ENCODE measurements at places on chromosomes 11 and 22. TPM values are rescaled to one million over a fixed set of nuclear protein-coding genes. Genes with fewer than 3 reads are reported as not detected.

- no peak for DNase-seq
These were observed 25.8 kb downstream of the DSCAML1 start for GRCh38 chr11:117771197-117771596.

GRCh38 chr11:75319035-75319877 lies 32.2 kb downstream of the ARRB1 start:
- DNase-seq = no peak

Gene KCTD14
- total RNA-seq = 13.7 TPM

- no peak for DNase-seq
These were observed 53.8 kb upstream of the CD5 start for GRCh38 chr11:61048368-61049062.

Gene LRRC51
- total RNA-seq = 23.3 TPM

Gene GGT1
- 169 TPM for total RNA-seq

GRCh38 chr22:35418731-35419130 lies 18.8 kb downstream of the MCM5 start:
- no peak for DNase-seq

DNA sequence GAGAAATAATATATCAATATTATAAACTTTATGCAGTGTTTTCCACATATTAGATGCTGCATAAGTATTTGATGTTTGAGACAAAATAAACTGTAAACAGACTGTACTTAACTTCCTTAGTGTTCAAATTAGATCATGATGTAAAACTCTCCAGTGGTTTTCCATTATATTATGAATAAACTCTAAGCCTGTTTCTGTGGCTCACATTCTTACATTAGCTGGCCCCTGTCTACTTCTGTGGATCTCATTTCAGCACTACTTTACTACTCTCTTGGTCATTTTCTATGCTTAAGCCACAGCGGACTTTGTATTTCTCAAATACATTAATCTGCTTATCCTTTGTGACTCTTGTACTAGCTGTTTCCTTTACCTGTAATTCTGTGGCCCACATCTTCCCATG lies 55.6 kb downstream of the ARHGEF12 start:
- no peak for DNase-seq

- DNase-seq = no peak
These were observed 658.6 kb upstream of the ANO5 start for GRCh38 chr11:21534288-21534687.

DNA sequence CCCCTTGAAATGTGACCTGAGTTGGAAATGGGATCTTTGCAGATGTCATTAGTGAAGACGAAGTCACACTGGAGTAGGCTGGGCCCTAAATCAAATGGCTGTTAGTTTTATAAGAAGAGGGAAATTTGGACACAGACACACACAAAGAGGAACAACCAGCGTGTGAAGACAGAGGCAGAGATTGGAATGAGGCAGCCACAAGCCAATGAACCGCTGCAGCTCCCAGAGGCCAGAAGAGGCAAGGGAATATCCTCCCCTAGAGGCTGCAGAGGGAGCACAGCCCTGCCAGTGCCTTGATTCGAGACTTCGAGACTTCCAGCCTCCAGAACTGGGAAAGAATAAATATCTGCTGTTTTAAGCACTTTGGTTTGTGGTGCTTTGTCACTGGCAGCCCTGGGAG lies 484.5 kb downstream of the MN1 start:
- DNase-seq = peak; percentile 64

Gene C22orf42
- not detected for total RNA-seq

DNA sequence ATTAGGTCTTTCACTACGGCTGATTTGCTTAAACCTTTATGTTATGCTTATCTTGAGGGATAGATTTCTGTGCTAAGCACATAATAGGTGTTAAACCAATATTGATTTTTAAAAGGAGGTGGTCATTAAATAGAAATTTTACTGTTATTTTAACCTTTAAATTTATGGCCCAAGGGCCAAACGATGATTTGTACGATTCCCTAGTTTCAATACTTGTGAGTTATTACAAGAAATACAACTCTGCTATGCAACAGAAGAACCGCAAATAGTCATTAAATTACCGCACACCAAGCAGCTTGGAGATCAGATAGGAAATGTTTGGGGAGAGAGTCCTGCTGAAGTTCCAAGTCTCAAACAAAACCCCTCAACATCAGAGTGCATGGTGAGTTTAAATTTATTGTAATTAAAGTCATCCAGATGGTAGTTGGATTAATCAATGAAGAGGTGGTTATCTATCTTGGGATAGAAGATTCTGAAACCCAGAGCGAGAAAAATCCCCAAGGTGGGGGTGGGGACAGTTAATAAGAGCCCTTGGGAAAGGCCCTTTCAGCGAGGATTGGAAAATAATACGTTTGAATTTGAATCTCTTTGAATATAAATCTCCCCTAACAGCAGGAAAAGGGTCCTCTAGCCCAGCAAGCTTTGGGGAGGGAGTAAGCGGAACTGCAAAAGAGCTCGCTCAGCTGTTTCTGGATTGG lies 805 bp upstream of the QSER1 start:
- DNase-seq = no peak

Gene POLDIP3
- 67.9 TPM for total RNA-seq

Gene FGF4
- not detected for total RNA-seq

GRCh38 chr22:46073683-46074504 lies 76.4 kb upstream of the PPARA start:
- DNase-seq = peak; percentile 74

DNA sequence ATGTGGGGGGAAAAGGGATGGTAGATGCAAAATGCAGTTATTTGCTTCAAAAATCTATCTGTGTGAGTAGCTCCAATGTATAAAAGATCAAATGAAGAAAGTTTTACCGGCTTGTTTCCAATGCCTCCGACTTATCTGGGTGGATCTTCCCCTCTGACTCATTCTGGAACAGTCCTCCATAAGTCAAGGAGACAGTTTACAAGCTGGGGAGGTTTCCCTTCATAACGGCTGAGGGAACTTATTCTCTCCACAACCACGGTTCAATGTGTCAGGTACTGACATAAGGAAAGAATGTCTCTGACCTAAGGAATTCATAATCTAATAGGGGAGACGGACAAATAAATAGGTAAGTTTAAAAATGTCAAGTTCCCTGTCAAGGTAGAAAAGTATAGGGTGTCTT lies 49.7 kb upstream of the BIRC3 start:
- DNase-seq = no peak

Gene BDNF
- 0.31 TPM for total RNA-seq

- DNase-seq = peak; percentile 91
These were observed 15.2 kb downstream of the BCL9L start for GRCh38 chr11:118910309-118911112.

- DNase-seq = no peak
These were observed 378.8 kb downstream of the ETS1 start for GRCh38 chr11:128208329-128209137.

Gene RBMXL2
- 0.13 TPM for total RNA-seq

Gene GPR83
- total RNA-seq = 0.28 TPM

GRCh38 chr22:36885474-36885873 lies 24.7 kb downstream of the NCF4 start:
- DNase-seq = no peak

DNA sequence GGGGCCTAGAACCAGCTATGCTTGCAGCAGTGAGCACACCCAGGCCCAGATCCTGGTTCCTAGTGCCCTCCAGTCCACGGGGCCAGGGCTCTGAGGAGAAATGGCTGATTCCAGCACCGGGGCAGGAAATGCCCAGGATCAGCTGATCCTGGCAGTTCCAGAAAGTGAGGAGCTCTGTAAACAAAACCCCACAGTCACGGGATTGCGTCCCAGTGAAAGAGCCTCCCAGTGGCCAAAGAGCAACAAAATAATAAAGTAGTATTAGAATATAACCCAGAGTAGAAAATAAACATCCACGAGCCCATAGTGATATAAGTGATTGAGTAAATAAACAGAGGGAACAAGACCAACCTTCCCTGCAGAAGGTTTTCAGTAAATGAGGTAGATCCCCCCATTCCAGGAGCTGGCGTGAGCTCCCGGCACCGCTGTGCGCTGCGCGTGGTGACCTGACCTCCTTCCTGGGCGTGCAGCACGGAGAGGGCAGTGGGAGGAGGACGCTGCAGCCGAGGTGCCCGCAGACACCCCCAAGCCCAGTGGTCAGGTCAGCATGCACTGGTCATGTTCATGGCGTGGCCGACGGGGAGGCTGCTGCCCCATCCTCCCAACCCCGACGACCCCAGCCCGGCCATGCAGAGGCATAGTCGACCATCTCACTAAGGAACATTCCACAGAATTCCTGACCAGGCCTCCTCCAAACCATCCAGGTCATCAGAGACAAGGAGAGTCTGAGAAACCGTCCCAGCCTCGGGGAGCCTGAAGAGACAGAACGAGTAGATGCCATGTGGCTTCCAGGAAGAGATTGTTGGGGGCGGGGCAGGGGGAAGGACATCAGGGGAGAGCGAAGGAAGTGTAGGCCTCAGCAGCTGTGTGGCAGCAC lies 19.8 kb downstream of the PTDSS2 start:
- peak; percentile 64 for DNase-seq

Gene OR2AT4
- total RNA-seq = not detected

Gene IL10RA
- total RNA-seq = 37.2 TPM

Gene NUP98
- 67.6 TPM for total RNA-seq

DNA sequence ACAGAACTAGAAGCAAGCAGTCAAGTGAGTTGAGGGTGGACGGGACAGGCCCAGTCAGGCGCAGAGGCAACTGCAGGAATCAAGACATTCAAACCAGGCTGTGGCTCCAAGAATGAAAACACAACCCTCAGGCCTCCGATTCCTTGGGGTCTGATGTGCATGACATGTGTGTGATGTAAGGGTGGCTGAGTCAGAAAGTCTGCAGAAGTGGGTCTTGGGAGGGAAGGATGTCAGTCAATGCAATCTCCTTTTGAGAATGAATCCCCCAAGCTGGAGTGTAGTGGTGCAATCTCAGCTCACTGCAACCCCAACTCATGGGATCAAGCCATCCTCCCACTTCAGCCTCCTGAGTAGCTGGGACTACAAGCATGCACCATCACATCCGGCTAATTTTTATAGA lies 15.9 kb upstream of the PDE2A start:
- no peak for DNase-seq

GRCh38 chr22:37050913-37051312 lies 629 bp upstream of the KCTD17 start:
- DNase-seq = no peak

DNA sequence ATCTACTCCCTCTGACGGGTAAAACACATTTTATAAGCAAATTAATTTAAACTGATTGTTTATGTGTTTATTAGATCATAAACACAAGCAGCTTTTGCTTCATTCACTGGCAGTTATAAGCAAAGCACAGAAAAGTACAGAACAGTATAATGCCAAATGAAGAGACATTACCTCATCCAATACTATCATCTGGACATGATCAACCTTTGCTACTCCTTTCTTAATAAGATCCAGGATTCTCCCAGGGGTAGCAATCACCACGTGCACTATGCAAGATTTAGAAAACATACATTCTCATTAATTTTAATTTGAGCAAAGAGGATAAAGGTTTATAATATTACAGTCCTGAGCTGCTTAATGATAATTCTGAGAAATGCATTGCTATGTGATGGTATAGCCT lies 27.9 kb downstream of the DDX6 start:
- DNase-seq = no peak

Measured in kidney (tissue), 22 donors.